ENCODE measurements at places on chromosomes 16 and 17.

DNA sequence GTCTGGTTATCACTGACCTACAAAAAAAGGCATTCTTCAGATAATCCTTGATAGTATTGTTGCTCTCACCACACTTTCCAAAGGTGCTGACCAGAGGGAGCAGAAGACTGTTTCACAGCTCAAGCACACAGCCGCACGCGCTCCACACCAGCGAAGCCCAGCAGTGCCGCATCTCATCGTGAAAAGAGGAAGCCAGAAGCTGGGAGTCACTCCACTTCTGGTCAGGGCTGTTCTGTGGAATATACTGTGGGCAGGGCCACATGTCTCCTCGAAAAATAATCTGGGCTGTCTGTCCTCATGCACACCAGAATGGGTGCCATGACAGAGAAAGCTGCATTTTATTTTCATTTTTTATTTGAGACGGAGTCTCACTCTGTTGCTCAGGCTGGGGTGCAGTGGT is 7.3 kb upstream of the PRSS36 start:
- DNase-seq, result no peak

- no peak for DNase-seq
Observed at GRCh38 chr16:2497116-2497630, 16.6 kb upstream of the ATP6V0C start.

DNA sequence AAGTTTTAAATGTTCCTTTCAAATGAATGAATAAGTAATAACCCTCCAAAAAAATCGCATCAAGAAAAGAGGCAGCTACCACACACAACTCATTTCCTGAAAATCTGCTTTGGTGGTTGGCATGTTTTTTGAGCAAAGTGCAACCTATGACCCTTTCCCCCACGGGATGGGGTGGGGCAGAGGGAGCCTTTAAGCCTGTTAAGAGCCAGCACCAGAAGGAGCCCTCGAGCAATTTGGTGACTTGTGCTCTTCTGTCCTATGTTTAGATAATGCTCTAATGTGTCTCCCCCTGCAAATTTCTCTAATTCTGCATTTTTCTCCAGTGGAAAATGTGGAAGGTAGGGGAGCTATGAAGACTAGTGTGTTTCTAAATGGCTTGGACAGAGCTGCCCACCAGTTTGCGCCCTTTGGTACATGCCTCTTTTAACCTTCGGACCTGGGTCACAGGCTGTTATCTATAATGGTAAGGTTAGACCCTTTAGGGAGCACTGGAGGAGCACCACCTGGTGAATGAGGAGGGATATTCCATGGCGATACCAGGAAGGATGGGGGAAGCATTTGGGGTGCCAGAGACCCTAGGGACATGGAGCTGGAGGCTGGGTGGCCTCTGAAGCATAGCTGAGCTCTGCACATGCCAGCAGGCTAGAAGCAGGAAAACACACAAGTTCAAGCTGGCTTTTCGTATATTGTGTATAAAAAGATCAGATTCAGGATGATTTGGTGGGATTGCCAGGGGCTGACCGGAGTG is 1.6 kb downstream of the PYCARD start:
- DNase-seq, result peak; percentile 29

DNA sequence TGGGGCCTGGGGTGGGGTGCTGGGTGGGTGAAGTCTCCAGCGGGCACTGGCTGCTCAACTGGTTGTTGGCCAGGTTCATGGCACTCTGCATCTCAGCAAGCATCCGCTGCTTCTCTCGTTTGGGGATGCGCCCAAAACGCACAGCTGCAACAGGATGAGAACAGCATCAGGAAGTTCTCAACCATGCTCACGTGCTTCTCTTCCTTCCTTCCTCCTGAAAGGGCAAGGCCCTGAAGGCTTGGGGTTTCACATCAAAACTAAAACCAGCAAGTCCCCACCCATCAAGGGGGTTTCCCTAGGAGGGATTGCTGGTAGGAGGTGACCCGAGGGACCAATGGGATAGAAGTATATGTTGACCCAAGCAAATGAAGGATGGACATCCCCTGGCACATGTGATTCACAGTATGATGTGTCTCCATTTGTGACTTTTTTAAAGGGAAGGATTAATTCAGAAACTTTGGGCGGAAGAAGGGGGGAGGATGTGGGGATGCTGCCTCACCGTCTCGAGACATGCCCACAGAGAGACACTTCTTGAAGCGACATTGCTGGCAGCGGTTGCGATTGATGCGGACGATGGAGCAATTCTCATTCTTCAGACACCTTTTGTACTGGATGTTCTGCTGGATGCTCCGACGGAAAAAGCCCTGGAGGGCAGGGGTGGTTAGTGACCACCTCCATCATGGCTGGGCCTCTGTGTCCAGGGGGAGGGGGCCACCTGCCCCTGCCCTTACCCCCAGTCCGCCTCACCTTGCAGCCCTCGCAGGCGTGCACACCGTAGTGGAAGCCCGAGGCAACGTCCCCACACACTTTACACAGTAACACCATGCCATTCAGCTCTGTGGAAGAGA is 4.2 kb downstream of the NR1D1 start:
- peak; percentile 88 for DNase-seq

GRCh38 chr17:27520491-27521185 is 64.4 kb downstream of the KSR1 start:
- DNase-seq, result no peak

GRCh38 chr16:85935974-85936760 is 37.2 kb downstream of the IRF8 start:
- peak; percentile 82 for DNase-seq

DNA sequence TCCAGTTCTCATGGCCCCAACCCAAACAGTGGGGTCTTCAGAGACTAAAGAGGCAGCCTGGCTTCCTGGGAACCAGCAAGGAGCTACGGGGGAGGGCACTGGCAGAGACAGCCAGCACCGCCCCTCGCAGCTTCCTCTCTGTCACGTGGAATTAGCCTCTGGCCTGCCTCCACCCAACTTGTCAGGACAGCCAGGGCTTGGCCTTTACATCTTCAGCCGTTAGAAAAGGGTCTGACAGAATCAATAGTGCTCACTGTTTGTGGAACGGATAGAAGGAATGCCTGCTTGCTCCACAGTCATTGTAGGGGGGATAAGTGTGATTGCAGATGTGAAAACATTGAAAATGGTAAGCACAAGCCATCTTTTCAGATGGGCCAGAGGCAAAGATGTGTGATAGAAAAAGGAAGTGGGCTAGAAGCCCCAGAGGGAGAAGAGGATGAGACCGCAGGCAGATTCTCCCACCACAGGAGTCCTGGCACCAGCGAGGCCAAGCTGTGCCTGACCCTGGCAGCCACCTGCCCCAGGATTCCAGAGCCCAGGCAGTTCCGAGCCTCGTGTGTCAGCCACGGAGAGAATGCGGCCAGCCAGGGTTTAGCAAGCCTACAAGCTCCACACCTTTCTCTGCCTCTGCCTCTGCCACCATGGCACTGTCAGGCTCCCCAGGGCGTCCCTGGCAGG is 18.6 kb downstream of the GRIN2C start:
- DNase-seq, result no peak

DNA sequence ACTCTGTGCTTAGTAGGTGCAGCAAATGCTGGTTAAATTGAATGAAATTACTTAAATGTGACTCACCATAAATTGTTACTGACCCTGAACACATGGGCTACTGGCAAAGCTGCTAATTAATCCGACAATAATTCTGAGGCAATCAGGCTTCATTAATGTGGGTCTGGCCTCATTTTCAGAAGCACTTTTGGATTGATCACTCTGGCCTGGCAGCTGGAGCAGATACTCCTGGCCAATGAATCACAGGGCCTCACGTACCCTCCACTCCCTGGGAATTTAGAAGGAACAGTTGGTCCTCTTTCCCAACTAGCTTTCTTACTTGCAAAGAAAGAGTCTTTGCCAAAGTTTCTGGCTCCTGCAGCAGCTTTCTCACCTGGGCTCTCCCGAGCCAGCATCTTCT is 162.0 kb upstream of the ZKSCAN2 start:
- DNase-seq, result no peak

DNA sequence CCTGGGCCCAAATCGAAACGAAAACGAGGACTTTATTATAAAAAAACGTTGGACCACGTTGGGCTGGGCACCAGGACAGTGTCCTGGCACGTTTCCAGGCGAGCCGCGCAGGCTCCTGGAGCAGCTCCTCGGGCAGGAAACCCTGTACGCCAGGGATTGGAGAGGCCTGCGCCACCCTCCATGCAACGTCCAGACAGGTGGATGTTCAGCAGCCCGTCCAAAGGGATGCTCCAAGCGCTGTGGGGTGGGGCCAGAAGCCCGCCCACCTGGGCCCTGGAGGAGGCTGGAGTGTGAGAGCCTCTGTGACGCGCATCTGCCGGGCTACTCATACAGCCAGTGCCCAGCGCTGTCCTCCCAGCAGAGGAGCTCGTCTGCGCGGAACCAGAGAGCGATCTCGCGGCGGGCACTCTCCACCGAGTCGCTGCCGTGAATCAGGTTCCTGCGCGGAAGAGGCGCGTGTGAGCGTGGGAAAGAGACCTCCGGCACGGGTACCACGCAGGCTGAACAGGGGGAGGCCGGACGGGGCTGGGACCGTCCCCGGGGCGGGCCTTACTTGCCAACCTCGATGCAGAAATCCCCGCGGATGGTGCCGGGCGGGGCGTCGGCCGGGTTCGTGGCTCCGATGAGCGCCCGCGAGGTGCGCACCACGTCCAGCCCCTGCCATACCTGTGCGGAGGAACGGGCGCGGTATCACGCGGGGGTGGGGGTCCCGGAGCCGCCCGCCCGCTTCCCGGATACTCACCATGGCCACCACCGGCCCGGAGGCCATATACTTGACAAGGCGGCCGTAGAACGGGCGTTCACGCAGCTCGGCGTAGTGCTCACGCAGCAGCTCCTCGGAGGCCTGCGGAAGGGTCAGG is 785 bp downstream of the NME3 start:
- DNase-seq, result peak; percentile 62

DNA sequence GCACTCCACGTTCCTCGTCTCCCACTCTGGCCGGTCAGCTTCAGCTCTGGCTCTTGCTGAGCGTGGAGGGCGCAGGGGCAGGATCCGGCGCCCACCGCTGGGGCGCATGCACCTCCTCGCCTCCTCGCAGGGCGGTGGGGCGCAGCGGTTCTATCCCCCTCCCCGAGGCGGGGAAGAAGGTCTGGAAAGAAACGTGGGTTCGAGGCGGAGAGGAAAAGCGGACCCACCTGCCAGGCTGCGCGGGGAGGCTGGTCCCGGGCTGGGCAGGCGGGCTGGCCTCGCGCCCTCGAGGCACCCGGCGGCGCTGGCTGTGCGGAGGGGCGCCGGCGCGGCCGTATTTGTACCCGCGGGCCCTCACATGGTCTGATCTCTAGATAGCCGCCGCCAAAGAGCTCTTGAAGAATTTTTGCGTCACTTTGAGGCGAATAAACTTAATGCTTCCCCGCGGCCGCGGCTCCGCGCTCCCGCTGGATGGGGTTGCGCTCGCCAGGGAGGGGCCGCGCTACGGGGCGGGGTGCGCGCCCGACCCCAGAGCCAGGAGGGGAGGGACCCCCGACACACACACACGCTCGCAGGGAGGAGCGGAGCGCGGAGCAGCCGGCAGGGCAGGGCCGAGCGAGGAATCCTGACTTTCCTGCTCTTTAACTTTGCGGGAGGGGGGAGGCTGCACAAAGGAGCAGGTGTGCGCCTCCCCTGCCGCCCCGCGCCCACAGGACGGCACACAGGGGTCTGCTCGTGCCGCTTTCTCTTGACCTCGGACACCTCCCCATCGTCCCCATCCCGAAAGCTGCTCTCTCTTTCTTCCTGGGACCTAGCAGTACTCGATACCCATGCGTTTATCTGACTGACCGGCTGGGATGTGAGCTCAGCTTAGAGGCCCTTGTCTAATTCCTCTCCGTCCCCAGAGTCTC is at the start of gene SLC6A4:
TSS of gene SLC6A4 (minus strand) at position 312 of the 911 bp plus-strand sequence. CDS start 13,739 bp downstream, outside the sequence.
- no peak for DNase-seq

GRCh38 chr17:64025732-64026294 is 5.4 kb upstream of the ICAM2 start:
- DNase-seq, result peak; percentile 78

DNA sequence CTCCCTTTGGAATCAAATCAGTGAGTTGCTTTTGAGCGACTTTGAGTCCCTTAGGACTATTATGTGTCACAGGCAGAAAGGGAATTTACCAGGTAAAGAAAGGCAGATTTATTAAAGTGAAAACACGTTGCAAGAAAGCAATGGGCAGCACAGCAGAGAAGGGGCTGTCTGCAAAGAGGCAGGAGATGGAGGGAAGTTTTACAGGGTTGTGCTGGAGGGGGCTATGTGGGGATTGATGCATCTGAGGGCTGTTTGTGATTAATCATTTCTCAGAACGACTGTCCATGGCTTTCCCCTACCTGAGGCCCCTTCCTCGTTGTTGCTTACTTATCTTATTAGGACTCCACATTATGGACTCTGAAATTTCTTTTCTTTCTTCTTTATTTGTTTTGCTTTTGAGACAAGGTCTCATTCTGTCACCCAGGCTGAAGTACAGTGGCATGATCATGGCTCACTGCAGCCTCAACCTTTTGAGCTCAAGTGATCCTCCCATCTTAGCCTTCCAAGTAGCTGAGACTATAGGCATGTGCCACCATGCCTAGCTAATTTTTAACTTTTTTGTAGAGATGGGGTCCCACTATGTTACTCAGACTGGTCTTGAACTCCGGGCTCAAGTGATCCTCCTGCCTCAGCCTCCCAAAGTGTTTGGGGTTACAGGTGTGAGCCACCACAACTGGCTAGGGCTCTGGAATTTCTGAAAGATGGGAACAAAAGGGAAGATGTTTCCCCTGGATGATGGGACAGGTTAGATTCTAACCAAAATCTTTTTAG is 5.5 kb downstream of the WWP2 start:
- DNase-seq, result no peak
